ENCODE measurements at places on chromosomes 12 and 14.

- no peak for DNase-seq
These were observed 147.3 kb downstream of the ADGRD1 start for GRCh38 chr12:131101006-131101405.

GRCh38 chr12:111394480-111394879, 11.2 kb upstream of the SH2B3 start:
- no peak for DNase-seq

- DNase-seq: peak; percentile 94
These were observed 125.2 kb downstream of the MED13L start for GRCh38 chr12:116152268-116152667.

DNA sequence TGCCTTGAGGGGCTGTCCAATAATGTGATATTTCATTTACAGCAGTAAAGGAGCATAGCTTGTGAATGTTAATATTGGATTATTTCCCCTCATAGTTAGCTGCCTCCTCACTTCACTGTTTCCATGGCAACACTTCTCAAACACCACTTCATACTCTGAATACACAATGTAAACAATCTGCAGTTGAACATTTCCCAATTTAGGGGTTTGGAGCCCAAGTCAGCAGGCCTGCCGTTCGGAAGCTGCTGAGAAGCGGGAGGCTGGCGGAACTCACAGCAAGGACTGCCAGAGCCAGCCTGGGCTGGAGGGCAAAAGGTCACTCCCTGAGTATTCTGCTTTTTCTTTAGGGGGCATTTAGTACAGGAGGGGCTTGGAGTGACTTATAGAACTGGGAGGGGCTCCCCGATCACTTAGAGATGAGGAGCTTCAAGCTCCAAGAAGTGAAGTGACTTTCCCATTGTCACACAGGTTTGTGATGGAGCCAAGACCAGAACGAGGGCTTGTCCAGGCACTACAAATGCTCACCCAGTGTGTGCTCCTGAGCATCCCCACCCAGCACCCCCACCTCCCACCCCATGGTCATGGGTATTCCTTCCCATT, 12.1 kb upstream of the SLC24A4 start:
- no peak for DNase-seq

DNA sequence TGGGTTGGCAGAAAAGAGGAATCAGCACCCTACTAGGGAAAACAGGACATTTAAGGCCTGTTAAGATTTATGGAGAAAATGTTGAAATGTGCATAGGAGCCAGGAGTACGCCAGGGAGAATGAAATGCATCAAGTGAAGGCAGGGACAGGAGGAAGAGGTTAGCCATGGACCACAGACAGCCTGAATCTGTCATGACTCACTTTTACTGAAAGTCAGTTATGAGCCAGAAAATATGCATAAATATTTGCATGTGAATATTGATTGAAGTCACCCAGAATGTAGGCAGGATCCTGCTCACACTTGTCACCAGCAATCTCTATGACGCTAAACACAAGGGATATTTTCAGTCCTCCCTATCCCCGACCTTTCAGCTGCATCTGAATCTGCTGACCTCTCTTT, 25.1 kb upstream of the CDK17 start:
- DNase-seq: peak; percentile 85

DNA sequence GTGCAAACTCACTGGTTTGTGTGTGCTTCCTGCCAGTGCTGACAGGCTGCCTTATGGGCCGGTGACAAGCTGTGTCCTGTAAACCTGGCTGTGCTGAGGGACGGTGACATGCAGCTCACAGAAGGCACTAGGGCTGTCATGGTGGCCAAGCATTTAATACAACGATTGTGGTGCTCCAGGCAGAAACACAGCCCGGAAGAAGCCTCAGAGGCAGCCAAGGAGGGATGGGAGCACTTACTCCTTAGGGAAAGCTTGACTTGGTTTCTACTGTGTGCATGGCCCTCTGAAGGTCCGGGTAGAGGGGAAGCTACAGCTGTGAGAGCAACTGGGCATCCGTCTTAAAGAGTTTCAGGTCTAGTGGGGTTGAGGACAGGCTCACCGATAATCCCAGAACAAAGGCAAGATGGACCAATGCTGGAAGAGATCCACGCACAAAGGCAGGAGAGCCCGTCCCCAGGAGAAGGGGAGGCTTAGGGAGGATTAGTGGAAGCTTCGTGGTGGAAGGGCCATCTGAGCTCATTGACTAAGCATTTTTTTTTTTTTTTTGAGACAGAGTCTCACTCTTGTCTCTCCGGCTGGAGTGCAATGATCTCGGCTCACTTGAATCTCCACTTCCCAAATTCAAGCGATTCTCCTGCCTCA, 10.7 kb upstream of the MCRS1 start:
- DNase-seq: no peak

DNA sequence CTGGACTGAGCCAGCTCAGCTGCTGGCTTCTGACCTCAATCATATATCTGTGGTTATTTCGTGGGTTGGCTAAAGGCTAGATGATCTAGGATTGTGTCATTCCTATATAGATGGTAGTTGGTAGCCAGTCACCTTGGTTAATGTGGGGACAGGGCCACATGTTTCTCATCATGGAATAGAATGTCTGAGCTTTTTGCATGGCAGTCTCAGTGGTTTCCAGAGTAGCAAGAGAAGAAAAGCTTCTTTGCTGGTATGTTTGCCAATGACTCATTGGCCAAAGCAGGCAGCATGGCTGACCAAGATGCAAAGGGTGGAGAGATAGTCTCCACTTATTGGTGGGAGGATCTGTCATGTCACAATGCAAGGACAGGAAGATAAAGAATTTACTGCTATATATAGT, 746.4 kb upstream of the FLRT2 start:
- peak; percentile 49 for DNase-seq

GRCh38 chr14:92040431-92041051, 682 bp upstream of the TRIP11 start:
- DNase-seq: peak; percentile 15

- DNase-seq: no peak
These were observed 102.5 kb downstream of the LGMN start for GRCh38 chr14:92645841-92646478.

GRCh38 chr12:2826721-2827515, 7.9 kb downstream of the NRIP2 start:
- DNase-seq: peak; percentile 44

- no peak for DNase-seq
These were observed 74.6 kb upstream of the CDKN3 start for GRCh38 chr14:54322246-54322645.

GRCh38 chr12:65306366-65307168, 28.1 kb downstream of the MSRB3 start:
- peak; percentile 78 for DNase-seq

- no peak for DNase-seq
These were observed 7.7 kb downstream of the DYRK2 start for GRCh38 chr12:67656251-67656650.

DNA sequence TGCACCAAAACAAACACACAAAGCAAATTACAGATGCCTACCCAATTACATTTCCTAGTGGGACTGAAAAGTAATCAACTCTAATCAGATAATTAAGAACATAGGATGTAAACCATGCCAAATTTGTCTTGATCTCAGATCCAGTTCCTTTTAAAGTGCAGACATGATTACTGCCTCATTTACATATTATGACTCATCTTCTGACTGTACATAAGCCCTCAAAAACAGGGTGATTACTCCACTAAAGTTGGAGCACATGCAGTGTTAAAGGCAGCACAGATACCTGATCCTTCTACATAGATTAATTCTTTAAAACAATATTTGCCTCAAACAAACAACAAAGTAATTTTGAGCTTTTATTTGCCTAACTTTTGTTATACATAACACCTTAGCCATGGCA, 337.2 kb downstream of the RPS29 start:
- DNase-seq: no peak

- no peak for DNase-seq
These were observed 112.4 kb upstream of the SLC38A4 start for GRCh38 chr12:46938071-46938678.

- no peak for DNase-seq
These were observed 558.5 kb downstream of the TMTC2 start for GRCh38 chr12:83245156-83245555.

- DNase-seq: no peak
These were observed 95.8 kb upstream of the SLC35F4 start for GRCh38 chr14:57961786-57962060.

DNA sequence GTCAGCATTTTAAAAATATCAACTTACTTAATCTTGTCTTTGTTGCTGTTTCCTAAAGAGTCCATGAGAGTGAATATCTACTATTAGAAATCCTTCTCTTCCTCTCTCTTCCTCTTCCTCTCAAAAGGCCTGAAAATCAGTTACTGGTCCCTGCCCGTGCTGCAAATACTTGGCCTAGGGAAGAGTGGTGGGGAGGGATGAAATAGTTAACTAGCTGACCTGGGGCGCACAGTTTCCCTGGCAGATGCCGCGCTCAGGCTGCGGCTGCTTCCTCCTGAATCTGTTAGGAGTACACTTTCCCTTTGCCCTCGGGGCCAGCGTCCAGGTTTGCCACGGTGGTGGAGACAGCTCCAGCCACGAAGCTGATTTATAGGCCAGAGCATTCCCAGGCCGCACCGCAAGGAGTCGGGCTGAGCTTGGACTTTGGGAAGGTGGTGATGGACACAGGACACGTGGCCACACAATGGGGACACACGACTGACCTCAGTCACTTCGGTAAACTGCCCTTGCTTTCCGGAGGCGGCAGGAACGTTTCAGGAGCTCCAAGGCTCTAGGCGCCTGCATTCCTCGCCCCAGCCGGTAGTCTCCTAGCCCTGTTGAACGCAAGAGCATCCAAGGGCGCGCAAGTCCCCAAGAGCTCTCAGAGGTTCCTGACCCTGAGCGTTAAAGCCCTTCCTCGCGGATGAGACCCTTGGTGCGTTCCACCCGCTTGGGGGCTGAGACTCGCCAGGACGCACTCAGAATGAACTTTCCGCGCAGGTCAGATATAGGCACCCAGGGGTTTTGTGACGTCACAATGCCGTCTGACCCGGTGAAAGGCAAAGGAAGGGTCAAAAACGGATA, 7.1 kb upstream of the ASCL1 start:
- DNase-seq: no peak

DNA sequence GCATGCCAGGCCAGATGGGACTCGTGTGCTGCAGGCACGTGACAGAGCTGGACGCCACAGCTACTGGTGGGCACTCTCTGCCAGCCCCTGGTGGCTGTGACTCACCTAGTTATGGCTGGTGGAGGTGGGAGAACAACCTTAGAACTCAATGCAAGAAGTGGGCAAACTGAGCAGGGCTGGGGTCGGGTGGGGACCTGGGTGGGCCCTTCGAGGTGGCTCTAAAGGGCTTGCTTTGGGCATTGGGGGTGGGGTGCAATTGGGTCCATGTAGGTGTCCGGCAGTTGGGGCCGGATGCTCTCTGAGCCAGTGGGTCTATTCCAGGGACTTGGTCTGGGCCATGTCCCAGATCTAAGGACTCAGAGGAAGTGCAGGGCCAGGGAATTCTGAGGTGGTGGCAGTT, 5.1 kb upstream of the SERPINA12 start:
- no peak for DNase-seq

GRCh38 chr12:110578694-110579534, 4.2 kb downstream of the PPTC7 start:
- DNase-seq: no peak

- no peak for DNase-seq
These were observed 73.5 kb downstream of the TTC7B start for GRCh38 chr14:90742729-90743128.

GRCh38 chr12:105538880-105539279, 208.4 kb downstream of the C12orf75 start:
- no peak for DNase-seq

GRCh38 chr12:65248656-65249633, 29.5 kb upstream of the MSRB3 start:
- DNase-seq: no peak
